Aorta (tissue), 5 donors: ENCODE measurements at places on chromosomes 4 and X. TPM values are rescaled to one million over a fixed set of nuclear protein-coding genes. Genes with fewer than 3 reads are reported as not detected.
A peak's percentile ranks its signal among the peaks of the same experiment; 100 is the strongest.

- DNase-seq = peak; percentile 69
Measured at GRCh38 chr4:1204828-1205585, 32.6 kb upstream of the SPON2 start.

GRCh38 chr4:24137671-24138601 is 248.1 kb upstream of the PPARGC1A start:
- DNase-seq = no peak

LRAT gene
- 0.27 TPM for total RNA-seq

- no peak for DNase-seq
Measured at GRCh38 chr4:74878323-74878722, 54.6 kb upstream of the PARM1 start.

GRCh38 chrX:40360557-40360956 is 220.2 kb upstream of the ATP6AP2 start:
- DNase-seq = no peak

GRCh38 chr4:86493460-86493859 is 100.7 kb upstream of the PTPN13 start:
- DNase-seq = no peak

SYN1 gene
- 1.5 TPM for total RNA-seq

HSFX1 gene
- 2.2 TPM for total RNA-seq

PIM2 gene
- 9.2 TPM for total RNA-seq

ATP2B3 gene
- 0.19 TPM for total RNA-seq

- no peak for DNase-seq
Measured at GRCh38 chr4:163666332-163666873, 171.9 kb downstream of the TMA16 start.

GRCh38 chrX:72038016-72038415 is 93.7 kb downstream of the RTL5 start:
- DNase-seq = no peak

DNA sequence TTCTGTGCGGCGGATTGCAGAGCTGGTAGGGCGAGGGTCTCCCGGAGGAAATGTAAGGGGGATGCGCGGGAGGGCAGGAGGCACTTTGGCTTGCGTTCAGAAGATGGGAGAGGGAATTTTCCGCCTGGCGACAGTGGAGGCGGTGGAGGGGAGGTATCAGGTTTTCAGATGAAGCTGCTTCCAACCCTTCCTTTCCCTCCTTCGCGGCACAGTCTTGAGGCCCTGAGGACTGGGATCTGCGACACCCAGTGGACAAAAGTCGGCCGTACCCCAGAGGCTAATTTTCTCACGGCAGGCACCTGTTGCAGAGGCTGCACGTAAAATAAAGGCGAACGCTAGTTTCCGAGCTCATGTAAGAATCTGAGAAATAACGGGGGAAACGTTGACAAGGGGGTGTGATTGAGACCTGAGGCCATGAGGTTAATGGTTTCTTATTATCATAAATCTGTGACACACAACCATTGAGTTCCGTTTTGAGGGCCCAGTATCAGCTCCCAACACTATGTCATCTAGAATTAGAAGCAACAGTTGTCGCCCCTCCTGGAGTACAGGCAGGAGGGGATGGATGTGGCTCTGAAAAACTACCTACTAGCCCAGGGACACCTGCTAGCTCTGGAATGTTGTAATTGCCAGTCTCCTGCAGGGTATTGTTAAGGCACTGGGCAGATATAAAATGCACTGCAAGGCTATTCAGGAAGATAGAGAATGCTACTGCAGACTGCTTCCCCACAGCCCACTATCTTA is 1.1 kb downstream of the ZCCHC18 start:
- DNase-seq = peak; percentile 53

DNA sequence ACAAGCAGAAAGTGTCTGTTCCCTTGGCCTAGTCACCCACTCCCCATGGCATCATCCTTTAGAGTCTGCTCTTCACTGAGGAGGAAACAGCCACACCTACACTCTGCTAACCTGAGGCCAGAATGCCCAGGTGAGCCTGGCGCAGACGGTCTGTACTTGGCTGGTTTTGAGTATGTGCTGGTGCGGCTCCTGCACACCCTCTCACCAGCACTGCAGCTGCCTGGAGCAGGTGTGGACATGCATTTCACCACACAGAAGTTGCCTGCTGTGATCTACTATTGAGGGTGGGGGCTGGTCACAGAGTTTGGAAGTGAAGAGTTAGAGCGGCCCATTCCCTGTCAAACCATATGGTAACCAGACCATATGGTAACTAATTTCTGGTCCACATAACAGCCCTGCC is 39.5 kb downstream of the KANTR start:
- DNase-seq = no peak

- DNase-seq = no peak
Measured at GRCh38 chrX:17818726-17819125, 42.4 kb downstream of the RAI2 start.

SPP1 gene
- 180 TPM for total RNA-seq

DNA sequence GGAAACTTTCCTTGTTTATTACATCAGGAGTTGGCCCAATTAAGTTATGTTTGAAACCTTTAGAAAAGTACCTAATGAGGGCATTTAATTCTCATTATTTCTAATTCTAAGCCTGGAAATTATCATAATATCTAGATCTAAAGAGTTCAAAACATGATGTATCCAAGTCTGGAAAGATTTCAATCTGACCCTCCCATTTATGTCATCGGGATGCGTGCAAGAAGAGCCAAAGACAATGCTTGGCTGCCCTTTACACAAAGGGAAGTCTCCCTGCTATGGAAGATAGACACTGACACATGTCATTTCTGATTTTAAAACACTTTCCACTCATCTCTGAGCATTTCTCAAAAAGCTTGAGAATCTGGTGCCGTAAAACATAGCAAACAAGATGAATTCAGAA is 222.4 kb downstream of the ANTXR2 start:
- no peak for DNase-seq

GRCh38 chrX:12657433-12657832 is 133.8 kb upstream of the PRPS2 start:
- DNase-seq = no peak

DNA sequence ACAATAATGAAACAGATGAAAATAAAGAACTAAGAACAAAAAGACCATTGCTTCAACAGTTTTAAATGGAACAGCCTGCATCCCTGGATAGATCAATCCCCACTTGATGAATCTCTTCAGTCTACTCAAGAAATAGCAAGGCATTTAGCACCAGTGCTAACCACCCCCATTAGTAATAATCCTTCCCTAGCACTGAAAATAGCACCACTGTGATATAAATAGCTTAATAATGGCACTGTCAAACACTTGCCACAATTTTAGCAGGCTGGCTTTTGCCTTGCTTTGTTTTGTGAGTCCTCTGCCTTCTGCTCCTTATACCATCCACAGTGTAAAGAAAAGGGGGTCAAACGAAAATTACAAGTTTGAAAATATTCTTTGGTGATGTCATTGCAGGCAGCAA is 17.4 kb downstream of the DCX start:
- no peak for DNase-seq
